ENCODE measurements at places on chromosomes 3 and 15.

DNA sequence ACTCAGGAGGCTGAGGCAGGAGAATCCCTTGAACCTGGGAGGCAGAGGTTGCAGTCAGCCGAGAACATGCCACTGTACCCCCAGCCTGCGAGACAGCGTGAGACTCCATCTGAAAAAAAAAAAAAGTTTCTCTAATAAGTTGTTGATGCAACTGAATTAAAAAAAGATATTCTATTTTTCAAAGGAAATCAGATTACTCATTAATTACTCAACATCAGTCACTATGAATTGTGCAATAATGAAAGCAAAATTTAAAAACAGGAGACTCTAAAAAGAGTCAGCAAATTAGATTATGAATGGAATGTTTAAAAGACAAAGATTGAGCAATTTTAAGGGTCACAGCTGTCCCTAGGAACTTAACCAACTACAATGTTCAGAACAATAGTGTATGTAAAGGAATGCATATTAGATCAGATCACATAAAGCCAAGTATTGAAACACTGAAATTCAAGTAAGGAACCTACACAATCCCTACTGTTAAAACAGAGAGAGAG, 60.2 kb upstream of the SLC4A7 start:
- DNase-seq, result no peak

- no peak for DNase-seq
These were observed 63.3 kb downstream of the ZNF106 start for GRCh38 chr15:42427429-42428223.

GRCh38 chr3:140505213-140505612, 172.7 kb upstream of the TRIM42 start:
- DNase-seq, result no peak

- no peak for DNase-seq
These were observed 593 bp downstream of the TMOD2 start for GRCh38 chr15:51751697-51752683.

DNA sequence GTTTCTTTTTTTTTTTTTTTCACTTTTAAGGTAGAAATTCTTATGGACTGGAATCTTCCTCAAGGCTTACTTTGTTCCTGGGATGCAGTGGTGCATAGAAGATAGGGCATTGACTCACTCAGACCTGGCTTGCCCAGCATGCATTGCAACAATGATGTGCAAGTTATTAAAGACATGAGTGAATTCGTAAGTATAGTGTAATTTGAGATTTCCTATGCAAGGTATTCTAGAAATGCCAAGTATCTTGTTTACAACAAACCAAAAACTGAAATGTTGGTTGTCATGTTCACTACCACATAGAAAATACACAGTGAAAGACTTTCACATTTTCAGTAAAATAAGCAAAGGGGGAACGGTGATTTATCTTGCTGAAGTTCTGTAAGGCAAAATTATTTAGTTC, 56.5 kb upstream of the FNDC3B start:
- no peak for DNase-seq

- DNase-seq, result no peak
These were observed 92.8 kb downstream of the FRMD4B start for GRCh38 chr3:69292959-69293574.

DNA sequence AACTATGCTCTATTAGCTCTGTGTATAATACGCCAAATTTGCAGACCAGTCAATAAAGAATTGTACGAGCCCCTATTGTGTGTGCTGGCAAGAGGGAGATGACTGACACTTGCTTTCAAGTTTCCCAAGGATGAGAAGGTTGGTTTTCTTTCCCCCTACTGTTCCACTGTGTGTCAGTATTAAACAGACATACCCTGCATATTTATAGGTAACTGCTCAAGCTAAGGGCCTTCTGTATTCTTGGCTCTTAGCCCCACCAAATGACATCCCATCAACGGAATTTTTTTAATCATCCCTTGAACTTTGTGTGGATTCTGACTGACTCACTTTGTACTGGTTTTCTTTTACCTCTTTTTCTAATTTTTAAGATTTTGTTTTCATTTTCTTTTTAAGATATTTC, 60.6 kb upstream of the GYG1 start:
- DNase-seq, result no peak

- no peak for DNase-seq
These were observed 57.3 kb upstream of the UBE2Q2 start for GRCh38 chr15:75785771-75786574.

All from stimulated activated CD8-positive, alpha-beta memory T cell treated with anti-CD3 and anti-CD28 coated beads, Interleukin-15, amount 100 ng/mL, for 1 hour (primary cell).